ENCODE measurements at places on chromosomes 16 and 17.

DNA sequence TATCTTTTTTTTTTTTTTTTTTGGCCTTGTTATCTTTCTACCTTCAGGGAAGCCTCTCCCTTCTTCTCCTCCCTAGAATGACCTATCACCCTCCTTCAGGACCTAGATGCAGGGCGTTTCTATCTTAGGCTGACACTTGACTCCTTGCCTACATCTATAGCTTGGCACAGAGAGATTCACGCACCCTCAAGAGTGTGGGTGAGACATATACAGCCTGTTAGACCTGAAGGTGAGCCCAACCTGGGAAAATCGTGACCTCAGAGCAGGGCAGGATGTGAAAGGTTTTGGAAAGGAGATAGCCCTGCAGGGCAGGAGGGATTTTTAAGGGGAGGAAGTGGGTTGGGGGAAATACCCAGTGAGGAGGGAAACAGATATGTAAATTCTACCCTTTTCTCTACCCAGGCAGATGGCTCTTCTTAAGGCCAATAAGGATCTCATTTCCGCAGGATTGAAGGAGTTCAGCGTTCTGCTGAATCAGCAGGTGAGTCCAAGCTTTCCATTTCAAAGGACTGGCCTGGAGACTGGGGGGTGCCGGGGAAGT is at the start of gene AHSP:
AHSP (plus strand) TSS at position 167 of the 541 bp plus-strand sequence; CDS start at position 407, 240 bp downstream.
- peak; percentile 49 for DNase-seq

GRCh38 chr17:21352981-21353265 is 23.2 kb upstream of the KCNJ12 start:
- no peak for DNase-seq

DNA sequence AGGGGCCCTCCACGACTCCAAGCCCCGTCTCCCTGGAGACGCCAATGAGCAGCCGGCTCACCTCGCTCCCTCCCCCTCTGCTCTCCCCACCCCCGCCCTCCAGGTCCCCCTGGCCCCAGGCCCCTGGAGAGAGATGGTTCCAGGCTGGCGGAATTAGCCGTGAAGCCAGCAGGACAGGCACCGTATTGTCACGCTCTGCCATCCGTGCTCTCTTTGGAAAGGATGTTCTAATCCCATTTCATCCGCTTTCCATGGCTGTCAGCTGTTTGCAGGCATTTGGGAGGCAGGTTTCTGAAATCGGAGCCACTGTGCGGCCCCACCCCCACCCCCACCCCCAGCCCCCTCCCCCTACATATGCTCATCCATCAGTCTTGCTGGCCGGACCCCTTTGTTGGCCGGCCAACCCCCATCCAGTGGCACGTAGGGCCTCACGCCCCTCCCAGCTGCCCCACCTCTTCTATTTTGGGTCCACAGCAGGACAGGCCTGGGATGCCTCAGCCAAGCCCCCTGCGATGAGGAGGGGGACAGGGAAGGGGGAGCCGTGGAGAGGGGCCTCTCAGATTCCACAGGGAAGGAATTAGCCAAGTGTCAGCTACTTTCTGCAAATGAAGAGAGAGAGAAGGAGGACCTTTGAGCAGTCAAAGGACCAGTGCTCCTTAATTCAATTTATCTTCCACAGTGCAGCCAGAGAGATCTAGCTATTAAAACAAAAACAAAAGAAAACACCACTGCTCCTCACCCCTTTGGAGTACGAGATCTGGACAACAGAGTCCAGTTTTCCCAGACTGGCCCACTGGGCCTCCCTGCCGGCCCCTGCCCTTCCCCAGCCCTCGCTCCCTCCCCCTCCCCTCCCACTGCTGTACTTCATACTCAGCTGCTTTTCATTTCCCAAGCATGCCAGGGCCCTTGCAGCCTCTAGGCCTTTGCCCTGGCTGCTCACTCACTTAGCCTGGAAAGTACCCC is 30.7 kb downstream of the SDK2 start:
- no peak for DNase-seq

- no peak for DNase-seq
Observed at GRCh38 chr16:87744750-87745514, 20.9 kb downstream of the KLHDC4 start.

DNA sequence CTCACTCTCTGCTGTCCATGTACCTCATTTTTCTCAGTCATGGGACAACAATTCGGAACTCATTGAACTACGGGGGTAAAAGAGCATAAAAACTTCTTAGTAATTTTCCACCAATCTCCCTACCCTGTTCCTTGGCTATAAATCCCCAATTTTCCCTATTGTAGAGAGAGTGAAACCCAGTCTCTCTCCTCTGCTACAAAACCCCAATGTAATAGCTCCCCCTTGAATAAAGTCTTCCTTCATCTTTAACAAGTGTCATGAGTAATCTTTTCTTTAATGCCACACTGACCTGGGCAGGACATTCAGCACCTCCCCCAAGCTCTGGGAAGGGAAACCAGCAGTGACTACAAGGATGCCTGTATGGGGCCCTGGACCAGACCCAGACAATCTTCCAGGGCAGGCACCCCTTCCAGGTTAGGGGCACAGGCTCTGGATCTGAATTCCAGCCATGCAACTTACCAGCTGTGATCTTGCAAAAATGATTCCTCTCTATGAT is 10.2 kb upstream of the EIF1 start:
- no peak for DNase-seq

DNA sequence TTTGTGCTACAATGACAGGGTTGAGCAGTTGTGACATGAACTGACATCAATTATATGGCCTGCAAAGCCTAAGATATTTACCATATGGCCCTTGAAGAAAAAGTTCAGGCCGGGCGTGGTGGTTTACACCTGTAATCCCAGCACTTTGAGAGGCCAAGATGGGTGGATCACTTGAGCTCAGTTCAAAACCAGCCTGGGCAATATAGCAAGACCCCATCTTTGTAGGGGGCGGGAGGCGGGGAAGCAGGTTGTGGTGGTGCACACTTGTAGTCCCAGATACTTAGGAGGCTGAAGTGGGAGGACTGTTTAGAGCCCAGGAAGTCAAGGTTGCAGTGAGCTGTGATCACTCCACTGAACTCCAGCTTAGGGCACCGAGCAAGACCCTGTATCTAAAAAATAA is 48.3 kb downstream of the STH start:
- DNase-seq = no peak

- no peak for DNase-seq
Observed at GRCh38 chr16:11004973-11005610, 60.7 kb downstream of the CLEC16A start.

- DNase-seq = peak; percentile 89
Observed at GRCh38 chr17:41648411-41649195, 24.2 kb upstream of the KRT17 start.

GRCh38 chr16:3577302-3577752 is at the start of gene NLRC3:
NLRC3 (minus strand) TSS chr16:3577403; CDS start chr16:3565036, 12,367 bp downstream.
- peak; percentile 67 for DNase-seq

- DNase-seq = no peak
Observed at GRCh38 chr16:77834635-77835540, 46.5 kb downstream of the VAT1L start.

DNA sequence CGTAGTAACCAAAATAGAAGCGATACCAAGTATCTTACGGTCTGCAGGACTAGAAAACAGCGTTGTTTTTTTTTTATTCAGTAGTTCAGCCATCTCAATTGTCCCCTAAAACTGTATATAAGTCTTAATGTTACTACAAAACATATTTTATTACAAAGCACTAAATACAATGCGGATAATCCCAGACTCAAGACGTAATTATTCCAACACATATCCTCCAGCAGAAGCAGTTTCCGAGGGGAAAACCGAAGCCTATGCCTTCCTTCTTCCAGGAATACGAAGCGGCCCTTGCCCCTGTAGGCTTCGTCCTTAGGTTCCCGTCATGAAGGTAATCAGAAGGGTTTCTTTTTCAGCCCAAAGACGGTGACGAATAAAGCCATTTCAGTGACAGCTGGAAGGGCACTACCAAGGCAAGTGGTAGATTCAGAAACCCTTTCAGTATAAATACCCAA is 2.3 kb downstream of the TMEM107 start:
- DNase-seq = no peak

GRCh38 chr16:9772526-9773225 is 409.6 kb downstream of the GRIN2A start:
- no peak for DNase-seq

DNA sequence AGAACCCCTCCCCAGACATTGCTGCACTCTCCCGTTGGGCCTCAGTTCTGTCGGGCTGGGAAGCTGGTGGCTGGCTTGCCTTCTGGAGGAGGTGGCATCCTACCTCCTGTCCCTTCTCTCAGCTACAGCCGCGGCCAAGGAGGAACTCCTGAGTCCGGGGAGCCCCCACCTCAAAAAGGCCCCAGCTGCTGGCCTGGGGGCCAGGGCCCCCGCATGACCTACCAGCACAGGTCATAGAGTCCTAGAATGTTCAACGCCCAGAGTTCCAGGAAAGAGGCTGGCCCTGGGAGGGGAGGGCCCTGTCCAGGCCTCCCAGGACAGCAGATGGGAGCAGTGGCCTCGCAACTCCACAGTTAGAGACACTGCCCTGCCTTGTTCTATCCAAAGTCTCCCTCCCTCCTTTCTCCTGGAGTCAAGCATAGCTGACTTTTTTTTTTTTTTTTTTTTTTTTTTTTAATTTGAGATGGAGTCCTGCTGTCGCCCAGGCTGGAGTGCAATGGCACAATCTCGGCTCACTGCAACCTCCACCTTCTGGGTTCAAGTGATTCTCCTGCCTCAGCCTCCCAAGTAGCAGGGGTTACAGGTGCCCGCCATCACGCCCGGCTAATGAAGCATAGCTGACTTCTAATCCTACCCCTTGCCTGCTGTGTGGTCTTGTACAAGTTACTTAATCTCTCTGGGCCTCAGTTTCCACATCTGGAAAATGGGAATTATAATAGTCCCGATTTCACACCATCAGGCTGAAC is 7.1 kb downstream of the CARHSP1 start:
- no peak for DNase-seq

DNA sequence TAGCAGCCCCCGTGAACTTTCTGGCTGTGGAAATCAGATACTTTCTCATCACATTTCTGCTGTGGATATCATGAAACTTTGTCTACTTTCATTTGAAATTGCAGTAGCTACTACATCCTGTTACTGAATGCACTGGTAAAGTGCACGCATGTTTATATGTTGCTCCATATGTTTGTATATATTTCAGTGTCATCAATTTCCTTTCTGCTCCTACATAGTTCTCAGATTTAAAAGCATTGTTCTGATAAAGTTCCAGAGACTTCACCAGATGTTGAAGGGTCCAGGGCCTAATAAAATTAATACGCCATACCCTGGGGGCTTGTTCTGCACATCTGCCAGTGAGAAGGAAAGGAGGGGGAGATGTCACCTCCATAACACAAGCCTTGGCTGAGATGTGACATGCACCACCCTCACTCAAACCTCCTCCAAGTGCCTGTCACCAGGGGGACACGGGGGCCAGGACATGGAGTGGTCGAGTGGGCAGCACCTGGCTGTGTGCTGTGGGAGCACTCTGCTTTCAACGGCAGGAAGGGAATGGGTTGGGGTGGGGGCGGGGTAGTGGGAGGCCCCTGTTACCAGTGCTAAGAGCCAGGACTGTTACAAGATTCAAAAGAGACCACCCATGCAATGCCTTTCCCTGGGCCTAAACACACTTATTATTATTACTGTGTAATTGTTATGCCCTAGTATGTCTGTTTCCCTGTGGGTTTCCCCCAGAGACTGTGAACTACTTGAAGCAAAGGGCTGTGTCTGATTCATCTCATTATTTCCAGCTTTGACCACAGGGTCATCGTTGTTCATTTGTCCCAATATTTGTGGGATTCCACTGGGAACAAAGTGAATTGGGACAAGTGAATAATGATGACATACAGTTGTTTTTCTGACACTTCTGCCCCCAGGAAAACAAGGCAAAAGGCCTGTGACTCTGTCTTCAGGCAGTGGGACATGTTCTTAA is 193.4 kb downstream of the FOXL1 start:
- no peak for DNase-seq

GRCh38 chr16:53374800-53375199 is 59.5 kb upstream of the RBL2 start:
- DNase-seq = no peak

DNA sequence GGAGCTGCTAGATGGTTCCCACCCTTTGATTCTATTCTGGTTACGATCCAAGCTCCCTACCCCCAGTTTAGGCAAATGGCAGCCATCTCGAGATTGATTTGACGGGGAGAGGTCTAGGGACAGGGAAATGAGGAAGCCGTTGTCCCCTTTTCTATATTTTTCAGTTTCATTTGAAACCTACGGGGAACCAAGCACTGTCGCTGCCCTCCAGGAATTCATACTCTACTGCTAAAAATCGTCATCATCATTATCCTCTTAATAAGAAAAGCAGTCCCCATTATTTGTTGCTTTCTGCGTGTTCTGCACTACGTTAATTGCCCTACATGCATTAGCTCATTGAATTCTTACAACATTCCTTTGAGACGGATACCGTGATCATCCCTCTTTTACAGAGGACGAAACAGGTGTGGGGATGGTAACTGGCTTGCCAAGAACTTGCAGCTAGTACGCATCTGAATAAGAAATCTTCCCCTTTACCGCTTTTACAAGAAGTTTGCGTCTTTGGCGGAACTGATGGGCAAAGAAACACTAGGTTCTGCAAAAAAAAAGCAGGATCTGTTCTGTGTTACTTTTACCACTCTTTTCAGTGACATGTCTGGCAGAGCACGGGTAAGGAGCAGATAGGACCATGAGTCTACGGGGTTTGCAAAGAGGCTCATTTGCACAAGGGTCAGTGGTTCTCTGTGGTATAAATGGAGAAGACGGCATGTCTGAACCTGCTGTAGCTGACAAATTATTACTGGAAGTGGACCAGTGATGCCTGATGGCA is 1.1 kb downstream of the CCP110 start:
- peak; percentile 15 for DNase-seq

DNA sequence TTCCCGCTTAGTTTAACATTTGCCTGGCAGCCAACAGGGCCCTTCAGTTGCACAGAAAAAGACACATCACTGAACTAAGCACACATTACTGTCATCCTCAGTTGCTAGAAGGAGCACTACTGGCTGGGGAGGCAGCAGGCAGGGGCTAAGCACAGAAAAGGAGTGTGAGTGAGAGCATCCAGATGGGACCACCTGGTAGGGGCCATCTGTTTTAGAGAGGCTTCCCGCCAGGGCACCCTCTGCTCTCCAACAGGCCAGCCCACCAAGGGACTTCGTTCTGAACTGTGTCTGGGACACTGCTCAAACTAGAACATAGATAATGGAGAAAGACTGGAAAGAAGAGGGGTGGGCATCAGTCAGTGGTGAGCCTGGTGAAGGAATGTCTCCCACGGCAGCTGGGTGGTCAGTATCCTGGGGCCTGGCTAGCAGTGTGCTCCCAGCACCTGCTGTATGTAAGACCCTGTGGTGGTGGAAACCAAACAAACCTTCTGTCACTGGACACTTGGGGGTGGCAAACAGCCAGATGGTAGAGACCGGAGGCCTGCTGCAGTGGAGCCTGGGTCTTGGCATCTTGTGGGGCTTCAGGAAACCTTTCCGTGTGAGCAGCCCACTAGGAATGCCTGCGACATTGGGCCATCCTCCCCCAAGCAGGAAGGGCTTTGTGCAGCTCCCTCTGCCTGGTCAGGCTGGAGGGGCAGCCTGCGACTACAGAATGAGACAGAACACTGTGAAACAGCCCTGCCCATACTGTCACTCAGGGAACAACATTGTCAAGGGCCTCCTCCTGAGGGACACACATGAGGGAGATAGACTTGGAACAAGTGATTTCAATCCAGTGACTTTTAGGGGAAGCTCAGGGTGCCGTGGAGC is 12.8 kb upstream of the RANGRF start:
- no peak for DNase-seq

GRCh38 chr17:28524476-28525424 is 18.6 kb downstream of the FOXN1 start:
- DNase-seq = no peak

GRCh38 chr16:83279251-83279650 is 528.5 kb upstream of the HSBP1 start:
- no peak for DNase-seq
